ENCODE measurements at places on chromosomes 13 and 19.

- no peak for DNase-seq
These were observed 238.1 kb downstream of the LACC1 start for GRCh38 chr13:44117816-44118215.

- DNase-seq, result no peak
These were observed 6.0 kb downstream of the SIGLEC11 start for GRCh38 chr19:49954933-49955332.

DNA sequence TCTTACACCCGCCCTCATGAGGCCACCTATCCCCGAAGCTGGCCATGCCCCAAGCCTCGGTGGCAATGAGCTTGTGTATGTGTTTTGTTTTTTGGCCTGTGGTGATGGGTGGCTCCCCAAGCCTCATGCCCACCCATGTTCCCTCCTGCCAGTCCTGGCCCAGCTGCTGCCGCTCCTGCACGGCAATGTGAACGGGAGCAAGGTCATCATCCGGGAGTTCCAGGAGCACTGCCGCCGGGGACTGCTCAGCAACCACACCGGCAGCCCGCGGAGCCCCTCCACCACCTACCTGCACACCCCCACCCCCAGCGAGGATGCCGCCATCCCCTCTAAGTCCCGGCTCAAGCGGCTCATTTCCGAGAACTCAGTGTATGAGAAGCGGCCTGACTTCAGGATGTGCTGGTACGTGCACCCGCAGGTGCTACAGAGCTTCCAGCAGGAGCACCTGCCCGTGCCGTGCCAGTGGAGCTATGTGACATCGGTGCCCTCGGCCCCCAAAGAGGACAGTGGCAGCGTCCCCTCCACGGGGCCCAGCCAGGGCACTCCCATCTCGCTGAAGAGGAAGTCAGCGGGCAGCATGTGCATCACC, 24.6 kb downstream of the UBXN6 start:
- DNase-seq, result no peak

GRCh38 chr19:32676186-32676894, 692 bp downstream of the RGS9BP start:
- no peak for DNase-seq

GRCh38 chr19:2756921-2757881, 17.4 kb upstream of the SLC39A3 start:
- no peak for DNase-seq

GRCh38 chr13:63595811-63596210, 2180.2 kb upstream of the PCDH20 start:
- DNase-seq, result no peak

GRCh38 chr13:66207610-66208009, 1022.5 kb downstream of the PCDH9 start:
- no peak for DNase-seq

DNA sequence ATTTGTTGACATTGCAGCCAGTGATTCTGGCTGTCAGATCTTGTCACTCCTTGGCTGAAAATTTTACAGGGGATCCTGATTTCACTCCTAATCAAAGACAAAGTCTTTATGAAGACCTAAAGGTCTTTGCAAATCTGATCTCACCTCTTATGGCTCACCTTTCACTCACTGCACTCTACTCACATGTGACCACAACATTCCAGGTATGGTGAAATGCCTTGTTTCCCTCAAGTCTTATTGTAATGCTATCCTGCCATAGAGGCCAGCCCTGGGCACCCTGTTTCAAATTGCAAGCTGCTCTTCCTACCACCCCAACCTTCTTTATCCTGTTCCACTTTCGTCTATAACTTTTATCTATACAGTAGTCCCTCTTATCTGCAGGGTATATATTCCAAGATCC, 200.1 kb downstream of the NDFIP2 start:
- no peak for DNase-seq

- DNase-seq, result no peak
These were observed 447.7 kb downstream of the GPC6 start for GRCh38 chr13:93674337-93674755.

GRCh38 chr13:86155756-86156155, 356.5 kb upstream of the SLITRK6 start:
- no peak for DNase-seq

- DNase-seq, result no peak
These were observed 3.9 kb upstream of the ACOD1 start for GRCh38 chr13:76944456-76944855.

- DNase-seq, result no peak
These were observed 181.9 kb upstream of the EDNRB start for GRCh38 chr13:78100486-78100885.

- no peak for DNase-seq
These were observed 93.4 kb upstream of the SLITRK1 start for GRCh38 chr13:83975655-83976165.

DNA sequence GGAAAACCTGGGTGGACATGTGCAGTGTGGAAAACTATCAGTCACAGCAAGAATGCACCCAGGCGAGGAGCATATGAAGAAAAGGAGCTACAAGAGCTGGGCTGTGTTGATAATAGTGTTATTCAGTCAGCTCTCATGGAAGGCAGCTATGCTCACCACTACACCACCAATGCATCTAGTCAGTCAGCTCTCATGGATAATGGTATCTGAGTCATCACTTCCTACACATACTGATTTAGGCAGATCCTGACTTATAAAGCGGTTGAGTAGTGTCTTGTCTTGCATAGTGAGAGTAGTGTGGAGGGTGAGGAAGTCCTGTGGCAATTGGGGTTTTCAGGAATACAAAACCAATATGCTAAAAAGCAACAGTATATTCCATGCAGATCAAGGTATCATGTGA, 9.1 kb upstream of the ZNF160 start:
- DNase-seq, result no peak

- no peak for DNase-seq
These were observed 1.8 kb downstream of the DACH1 start for GRCh38 chr13:71864986-71865873.

- no peak for DNase-seq
These were observed 309 bp downstream of the LMTK3 start for GRCh38 chr19:48511321-48511731.

- no peak for DNase-seq
These were observed 129.0 kb upstream of the SPRY2 start for GRCh38 chr13:80469853-80470381.

- DNase-seq, result no peak
These were observed 1.2 kb downstream of the PLEKHA4 start for GRCh38 chr19:48867123-48867745.
